ENCODE measurements at places on chromosomes 2 and 18.

- DNase-seq: no peak
Measured at GRCh38 chr18:67216846-67217245, 299.7 kb downstream of the DSEL start.

DNA sequence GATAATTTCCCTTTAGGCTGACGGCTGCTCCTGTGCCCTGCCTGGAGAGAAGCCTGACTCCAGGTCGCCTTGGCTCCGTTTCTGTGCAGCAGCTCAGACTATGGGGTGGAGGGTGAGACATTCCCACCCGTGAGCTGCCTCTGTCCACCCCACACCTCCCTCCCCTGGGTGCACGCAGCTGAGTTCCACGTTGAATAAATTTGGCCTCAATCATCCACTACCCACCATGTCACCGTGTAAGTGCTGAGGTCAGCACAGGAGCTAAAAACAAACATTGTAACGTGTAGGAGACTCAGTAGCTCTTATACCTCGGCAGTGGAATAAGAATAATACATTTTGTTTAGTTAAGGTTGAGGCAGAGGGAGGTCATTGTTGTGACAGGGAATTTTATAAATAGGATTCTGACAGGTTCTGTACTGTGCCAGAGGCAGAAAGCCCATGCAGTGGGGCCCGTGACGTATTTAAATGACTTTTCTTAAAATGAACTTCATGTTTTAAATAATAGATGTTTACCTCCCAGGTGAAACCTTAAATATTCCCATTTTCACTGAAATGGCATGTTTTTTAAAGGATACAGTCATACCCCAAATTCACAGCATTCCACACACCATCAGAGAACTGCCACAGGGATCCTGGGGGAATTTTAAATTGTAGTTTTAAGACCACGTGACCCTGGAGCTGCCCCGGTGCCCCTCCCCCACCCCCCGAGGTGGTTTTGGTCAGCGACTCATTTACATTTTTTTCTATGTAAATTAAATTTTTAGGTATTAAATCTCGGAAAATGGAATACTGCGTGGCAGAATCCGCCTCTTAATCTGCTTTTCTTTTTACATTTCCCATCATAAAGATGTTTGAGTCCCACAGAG is 50.2 kb downstream of the NFATC1 start:
- no peak for DNase-seq

DNA sequence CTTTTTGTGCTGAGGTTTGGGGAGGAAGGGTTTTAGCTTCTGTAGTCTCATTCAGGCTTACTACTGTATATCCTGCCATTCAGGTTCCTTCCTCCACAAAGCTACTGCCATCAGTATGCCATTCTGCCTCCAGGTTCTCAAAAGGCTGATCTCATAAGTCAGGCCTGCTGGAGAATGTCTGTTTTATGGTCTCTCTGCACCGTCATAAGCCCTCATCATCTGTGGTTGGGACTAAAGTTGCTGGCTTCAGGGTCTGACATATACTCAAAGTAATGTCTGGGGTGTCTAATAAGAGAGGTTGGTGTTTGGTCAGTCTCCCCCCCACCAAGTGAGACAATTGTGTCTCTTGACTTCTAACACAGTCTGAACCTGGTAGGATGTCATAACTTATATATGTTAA is 36.2 kb upstream of the CCBE1 start:
- DNase-seq: no peak

GRCh38 chr2:240351088-240351741 is 84.2 kb upstream of the GPC1 start:
- DNase-seq: no peak

Measured in AG04449 (cell line).